ENCODE measurements at places on chromosomes 6 and 20.

GRCh38 chr20:51413857-51414256, 128.7 kb downstream of the NFATC2 start:
- no peak for DNase-seq

GRCh38 chr20:59247731-59248684, 52.4 kb upstream of the EDN3 start:
- DNase-seq, result no peak

DNA sequence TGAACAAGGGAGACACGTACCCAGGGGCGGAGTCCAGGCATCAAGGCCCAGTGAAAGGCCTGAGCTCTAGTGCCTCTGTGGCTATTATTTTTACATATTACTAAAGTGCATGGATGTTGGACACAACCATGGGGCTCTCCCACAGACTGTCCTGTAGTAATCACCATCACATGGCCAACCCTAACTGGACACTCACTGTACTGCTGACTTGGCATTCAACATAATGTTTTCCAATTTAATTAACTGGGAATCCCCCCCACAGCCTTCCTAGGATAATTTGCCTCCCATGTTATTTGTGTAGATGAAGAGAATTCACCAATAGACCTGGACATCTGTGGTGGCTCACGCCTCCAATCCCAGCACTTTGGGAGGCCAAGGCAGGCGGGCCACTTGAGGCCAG, 34.5 kb downstream of the ARFGEF2 start:
- DNase-seq, result no peak

GRCh38 chr20:4074877-4075455, 59.6 kb upstream of the RNF24 start:
- no peak for DNase-seq

- DNase-seq, result no peak
These were observed 57.8 kb upstream of the C20orf144 start for GRCh38 chr20:33604084-33604990.

- no peak for DNase-seq
These were observed 23.2 kb upstream of the SERINC1 start for GRCh38 chr6:122494665-122495272.

DNA sequence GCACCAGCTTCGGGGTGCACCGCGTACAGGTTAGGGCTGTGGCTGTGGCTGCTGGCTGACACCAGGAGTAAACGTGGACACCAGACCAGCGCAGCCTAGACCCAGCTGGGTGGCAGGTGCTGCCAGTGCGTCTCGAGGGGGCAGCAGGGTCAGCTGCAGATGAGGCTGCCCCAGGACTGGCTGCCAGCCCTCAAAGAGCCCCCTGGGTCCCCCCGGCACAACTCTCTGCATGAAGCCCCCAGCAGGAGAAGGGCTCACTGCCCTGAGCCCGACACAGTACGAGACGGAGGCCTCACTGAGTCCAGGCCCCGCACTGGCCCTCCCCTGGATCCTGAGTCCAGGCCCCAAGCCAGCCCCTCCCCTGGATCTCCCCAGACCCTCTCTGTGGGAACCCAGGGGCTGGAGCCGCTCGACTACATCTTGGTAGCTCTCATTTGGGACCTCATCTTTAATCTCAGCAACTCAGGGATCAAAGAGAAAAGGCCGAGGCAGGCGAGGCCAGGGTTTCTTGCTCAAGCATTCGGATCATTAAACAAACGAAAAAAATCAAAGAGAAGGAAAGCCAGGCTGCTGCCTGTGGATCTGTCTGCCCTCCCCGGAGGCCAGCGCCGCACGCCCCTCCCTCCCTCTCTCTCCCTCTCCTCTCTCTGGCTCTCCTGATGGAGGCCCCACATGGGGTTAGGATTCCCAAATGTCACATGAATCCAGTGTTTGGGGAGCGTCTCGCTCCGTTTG, 7.0 kb upstream of the NKAIN4 start:
- DNase-seq, result no peak

DNA sequence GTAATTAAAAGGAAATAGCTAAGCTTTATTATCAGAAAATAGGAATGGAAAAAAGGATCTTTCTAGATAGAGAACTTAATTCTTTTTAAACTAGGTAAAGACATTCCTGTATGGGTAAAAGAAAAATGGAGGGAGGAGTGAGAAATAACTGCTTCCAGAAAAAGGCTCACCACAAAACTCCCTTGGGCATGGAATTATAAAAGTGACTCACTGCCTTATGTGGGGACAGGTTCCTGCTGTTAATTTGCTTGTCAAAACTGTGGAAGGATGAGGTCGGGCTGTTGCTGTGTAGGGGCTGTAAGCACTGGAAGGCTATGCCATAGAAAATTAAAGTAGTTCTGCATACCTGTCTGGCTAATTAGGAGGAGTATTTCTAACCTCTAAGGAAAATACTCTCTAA, 158.7 kb downstream of the UBE3D start:
- no peak for DNase-seq

- no peak for DNase-seq
These were observed 169.9 kb downstream of the QRSL1 start for GRCh38 chr6:106799031-106799894.

GRCh38 chr6:105900125-105900937, 185.8 kb upstream of the PRDM1 start:
- no peak for DNase-seq

DNA sequence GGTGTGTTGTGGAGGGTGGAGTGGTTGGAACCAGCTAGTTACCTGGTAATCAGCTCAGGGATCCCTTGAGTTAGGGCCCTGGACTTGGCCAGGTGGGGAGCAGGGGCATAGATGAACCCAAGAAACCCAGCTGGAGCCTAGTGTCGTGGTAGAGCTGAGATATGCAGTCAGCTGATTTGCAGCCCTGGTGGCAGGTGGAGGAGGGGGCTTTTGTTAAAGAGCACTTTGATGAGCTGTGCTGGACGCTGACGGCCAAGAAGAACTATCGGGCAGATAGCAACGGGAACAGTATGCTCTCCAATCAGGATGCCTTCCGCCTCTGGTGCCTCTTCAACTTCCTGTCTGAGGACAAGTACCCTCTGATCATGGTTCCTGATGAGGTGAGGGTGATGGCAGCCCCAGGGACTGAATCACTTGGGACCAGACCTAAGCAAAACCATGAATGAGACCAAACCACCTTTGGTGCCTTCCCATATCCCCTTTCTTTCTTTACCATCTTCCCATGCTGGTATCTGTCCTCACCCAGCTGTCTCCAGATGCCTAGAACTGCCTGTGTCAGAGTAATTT, 12.7 kb downstream of the DEF6 start:
- no peak for DNase-seq

DNA sequence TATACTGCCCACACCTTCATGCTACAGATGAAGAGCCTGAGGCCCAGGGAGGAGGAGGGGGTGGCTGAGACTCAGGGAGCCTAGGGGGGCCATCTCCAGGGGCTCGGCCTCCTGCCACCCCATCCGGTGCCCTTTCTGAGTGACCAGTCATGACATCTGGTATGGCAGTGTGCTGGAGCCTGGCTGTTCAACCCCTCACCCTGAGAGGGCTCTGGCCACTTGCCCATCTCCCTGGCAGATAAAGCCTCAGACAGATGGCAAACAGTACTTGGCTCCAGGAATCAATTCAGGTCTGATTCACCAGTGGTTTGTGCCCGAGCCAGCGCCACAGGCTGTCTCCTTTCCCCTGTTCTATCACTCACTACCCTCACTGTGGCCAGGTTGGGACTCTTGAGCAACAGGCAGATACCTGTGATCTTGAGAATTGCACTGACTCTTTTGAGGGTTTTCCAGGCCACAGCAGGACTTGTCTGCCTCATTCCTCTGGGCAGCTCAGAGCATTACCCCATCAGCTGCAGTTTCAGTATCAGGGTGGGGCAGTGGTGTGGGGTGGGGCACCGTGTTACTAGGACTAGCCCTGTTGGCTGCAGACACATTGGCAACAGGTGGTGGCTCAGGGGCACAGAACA, 22.8 kb downstream of the SRSF3 start:
- DNase-seq, result no peak

- no peak for DNase-seq
These were observed 1.6 kb downstream of the HMGN3 start for GRCh38 chr6:79232696-79233462.

- no peak for DNase-seq
These were observed 32.6 kb upstream of the MDFI start for GRCh38 chr6:41605649-41606048.

GRCh38 chr6:119985952-119986736, 636.6 kb upstream of the MAN1A1 start:
- DNase-seq, result no peak

- DNase-seq, result no peak
These were observed 109.7 kb upstream of the STMND1 start for GRCh38 chr6:16991981-16992629.

Measured in T follicular helper cell (primary cell).